Stimulated activated CD8-positive, alpha-beta memory T cell treated with anti-CD3 and anti-CD28 coated beads, Interleukin-7, amount 100 ng/mL, for 1 hour (primary cell): ENCODE measurements at places on chromosomes 13 and 19.

DNA sequence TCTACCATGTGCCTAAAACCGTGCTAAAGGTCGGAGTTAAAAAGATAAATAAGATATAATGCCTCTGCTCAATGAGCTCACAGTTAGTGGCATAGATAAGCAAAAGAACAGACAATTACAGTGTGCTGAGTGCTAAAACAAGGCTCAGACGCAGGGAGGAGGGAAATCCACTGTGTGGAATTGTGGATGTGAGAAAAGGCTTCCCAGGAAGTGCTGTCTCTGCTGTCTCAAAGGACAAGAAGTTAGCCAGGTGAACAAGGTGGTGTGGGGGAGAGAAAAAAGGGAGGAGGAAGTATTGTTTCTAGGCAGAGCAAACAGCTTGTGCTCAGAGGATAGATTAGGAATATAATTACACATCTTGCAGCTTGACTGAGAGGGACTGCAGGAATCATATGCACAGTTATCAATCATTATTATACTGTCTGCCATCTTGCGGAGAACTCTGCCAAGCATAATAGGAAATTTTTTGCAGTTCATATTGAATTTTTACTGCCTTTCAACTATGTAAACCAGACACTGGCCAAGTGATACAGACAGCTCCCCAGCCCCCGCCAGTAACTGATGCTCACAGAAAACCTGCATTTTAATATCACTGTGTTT lies 9.3 kb downstream of the C13orf42 start:
- DNase-seq = no peak

DNA sequence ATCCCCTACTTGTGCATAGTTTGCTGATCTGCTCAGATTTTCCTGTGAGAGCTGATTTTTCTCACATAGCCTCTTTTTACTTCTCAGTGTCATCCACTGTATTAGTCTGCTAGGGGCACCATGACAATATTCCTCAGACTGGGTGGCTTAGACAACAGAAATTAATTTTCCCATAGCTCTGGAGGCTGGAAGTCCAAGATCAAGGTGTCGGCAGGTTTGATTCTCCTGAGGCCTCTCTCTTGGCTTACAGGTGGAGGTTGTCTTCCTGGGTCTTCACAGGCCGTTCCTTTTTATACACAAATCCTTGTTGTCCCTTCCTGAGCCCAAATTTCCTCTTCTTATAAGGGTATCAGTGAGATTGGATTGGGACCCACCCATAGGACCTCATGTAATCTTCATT lies 9.2 kb downstream of the LRCH1 start:
- DNase-seq = no peak

DNA sequence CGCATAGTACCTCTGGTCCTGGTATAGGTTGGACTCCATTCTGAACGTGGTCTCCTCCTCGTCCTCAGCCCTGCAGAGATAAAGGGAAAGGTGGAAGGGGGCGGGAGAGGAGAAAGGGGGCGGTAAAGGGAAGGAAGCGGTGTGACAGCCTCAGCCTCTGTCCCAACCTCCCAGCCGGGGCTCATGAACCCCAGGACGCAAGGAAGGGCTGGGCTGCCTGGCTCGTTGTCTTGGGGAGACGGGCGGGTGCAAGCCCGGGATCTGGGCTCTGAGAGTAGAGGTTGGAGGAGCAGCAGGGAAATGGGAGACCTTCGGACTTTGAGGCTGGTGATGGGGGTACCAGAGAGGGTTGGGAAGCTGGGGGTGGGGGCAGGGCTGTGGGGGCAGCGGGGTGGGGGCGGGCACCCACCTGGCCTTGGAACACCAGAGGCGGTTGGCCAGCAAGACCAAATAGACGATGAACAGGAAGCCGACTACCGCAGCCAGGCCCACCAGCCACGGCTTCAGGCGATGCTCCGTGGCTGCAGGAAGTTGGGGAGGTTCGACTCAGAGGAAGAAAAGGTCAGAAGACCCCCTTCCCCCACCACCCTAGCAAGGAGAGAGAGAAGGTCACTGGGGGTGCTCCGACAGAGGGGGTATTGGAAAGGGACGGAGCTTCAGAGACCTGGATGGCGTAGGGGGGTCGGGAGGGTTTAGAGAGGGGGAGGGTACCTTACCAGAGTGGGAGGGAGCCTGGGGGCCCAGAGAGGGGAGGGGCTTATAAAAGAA lies 1.7 kb downstream of the SMIM24 start:
- DNase-seq = no peak

- DNase-seq = no peak
Observed at GRCh38 chr19:38676023-38676877, 28.8 kb downstream of the ACTN4 start.

DNA sequence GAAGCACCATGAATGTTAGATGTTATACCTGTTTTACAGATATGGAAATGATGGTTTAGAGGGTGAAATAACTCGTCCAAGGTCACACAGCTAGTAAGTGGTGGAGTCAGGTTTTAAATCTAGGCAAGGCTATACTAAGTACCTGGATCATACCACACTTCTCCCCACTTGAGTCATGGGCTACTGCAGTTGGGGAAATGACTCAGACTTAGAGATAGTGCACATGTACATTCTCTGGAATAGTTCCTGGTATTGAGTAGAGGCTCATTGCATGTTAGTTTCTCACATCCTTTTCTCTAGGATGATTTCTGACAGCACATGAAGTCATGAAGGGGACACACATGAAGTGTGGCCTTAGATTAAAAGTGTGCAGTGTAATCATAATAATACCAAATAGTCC lies 76.2 kb upstream of the TNFSF11 start:
- DNase-seq = no peak

DNA sequence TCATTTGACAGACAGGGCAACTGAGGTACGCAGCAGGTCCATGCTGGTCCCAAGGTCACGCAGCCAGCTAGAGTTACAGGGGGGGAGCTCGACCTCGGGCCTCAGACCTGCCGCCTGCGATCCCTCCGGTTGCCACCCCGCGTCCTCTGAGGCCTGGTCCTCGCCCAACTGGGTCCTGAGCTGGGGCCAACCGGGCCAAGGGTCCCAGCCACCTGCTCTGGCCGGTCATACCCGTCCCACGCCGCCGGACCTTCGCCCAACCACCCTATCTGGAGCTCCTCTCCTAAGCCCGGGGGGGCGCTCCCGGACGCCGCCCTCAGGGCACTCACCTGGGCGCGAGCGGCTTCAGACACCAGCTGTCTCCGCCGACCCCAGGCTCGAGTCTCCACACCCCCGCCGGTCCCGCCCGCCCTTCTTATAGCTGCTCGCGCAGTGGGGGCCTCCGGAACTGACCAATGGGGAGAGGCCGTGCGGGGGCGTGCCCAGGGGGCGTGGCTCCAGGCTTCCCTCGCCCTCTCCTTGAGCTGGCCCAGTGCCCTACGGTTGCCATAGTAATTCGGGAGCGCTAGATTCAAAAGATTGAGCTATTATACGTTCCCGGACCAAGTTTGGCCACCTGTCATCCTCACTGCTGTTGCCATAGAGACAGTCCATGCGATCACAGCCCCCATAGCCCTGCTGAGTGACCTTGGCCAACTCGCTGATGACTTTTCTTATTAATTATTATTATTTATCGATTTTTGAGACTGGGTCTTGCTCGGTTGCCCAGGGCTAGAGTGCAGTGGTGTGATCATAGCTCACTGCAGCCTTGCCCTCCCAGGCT lies at the start of gene PLIN5:
Gene PLIN5 (minus strand): TSS at position 389 of the 823 bp plus-strand sequence. CDS start 1,150 bp downstream, outside the sequence.
- no peak for DNase-seq

GRCh38 chr19:1220976-1221903 lies 15.7 kb downstream of the STK11 start:
- DNase-seq = no peak

DNA sequence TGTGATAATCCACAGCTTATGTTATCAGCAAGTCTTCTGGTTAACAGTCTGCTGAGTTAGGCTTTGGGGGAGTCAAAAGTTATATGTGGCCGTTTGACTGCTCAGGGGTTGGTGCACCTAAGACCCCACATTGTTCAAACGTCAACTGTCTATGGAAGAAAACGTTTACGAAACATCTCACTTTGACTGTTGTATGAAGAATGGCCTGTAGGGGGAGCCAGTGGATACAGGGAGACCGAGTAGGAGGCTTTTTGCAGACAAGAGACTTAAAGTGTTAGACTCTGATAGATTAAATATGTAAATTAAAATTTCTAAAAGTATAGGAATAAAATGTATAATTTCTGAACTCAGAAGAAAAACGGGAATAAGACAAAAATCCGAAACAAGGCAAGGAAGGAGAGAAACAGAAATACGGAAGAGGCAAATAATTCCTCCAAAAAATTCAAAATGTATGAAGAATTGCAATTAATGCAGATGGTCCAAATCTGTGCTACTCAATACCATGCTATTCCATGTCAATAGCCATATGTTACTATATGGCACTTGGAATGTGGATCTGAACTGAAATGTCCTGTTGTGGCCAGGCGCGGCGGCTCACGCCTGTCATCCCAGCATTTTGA lies 37.8 kb downstream of the TNFSF14 start:
- peak; percentile 68 for DNase-seq

GRCh38 chr13:27772651-27773425 lies 19.4 kb upstream of the GSX1 start:
- DNase-seq = no peak

DNA sequence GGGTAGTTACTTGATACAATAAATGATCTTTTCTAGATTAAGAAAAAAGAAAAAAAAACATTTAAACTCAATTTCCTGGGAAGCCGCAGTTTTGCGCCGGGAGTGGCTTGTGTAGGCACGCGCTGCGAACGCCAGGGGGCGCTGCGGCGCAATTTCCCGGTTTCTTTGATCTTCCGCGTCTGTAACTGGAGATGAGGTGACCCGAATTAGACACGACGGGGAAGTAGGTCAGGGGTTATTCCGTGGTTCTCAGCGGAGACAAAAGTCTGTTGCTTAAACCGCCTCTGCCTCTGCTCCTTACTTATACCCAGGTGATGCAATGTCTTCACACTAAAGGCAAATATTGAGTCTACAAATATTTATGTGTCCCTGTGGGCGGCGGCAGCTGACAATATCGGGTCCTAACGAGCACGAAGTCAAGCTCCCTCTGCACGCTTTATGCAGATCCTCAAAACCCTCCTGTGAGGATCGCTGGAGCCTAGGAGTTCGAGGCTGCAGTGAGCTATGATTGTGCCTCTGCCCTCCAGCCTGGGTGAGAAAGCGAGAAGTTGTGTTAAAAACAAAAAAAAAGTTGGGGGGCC lies 15.2 kb downstream of the STXBP2 start:
- peak; percentile 69 for DNase-seq

DNA sequence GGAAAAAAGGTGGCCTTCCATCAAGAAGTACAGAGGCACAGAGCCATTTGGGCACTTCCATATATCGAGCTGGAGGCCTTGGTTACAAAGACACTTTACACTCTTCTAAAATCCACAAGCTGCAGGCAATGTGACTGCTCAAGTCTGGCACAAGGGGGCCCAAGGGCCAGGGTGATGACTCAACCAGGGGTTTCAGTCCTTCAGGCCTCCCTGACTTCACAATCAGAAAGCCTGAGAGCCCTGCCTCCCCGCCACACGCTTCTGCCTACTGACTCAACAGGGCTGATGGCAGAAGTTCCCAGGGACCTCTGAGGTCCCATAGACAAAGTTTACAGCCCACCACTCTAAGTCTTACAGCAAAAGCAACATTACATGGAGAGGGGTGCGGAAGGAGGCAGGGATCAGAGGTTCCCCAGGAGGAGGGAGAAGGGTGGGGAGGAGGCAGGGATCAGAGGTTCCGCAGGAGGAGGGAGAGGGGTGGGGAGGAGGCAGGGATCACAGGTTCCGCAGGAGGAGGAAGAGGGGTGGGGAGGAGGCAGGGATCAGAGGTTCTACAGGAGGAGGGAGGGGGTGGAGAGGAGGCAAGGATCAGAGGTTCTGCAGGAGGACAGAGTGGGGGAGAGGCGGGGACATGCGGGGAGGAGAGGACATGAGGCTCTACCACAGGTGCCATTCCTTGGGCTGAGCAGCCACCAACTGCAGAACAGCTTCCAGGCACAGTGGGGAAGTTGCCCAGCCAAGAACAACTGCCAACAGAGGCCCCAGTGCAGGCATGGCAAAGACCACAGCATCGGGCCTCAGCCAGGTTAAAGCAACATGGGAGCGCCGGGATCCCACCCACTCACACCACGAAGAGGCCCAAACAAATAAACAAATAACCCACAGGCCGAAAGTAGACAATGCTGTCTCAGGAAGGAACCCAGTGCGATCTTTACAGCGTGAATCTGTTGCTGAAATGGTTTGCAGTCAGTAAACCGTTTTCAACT lies 52.0 kb downstream of the SLC7A1 start:
- no peak for DNase-seq

DNA sequence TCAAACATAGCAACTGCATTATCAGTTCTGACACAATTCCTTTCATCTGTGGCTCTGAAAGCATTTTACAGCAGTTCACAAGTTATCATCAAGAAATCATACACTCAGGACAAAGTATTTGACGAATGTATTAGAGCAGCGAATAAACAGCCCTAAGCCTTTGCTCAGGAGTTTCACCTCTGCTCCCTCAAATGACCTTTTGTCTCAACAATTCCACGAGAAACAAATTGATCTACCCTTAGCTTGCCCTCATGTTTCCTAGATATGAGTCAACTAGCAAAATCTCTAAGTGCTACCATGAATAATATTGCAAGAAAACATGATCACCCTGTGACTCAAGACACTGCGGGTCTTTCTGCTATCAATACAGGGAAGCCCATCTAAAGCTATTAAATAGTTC lies 396.1 kb downstream of the EFNB2 start:
- no peak for DNase-seq

- no peak for DNase-seq
Observed at GRCh38 chr13:36520111-36520510, 87.8 kb downstream of the CCNA1 start.

- no peak for DNase-seq
Observed at GRCh38 chr13:110125157-110125556, 181.8 kb downstream of the COL4A1 start.

DNA sequence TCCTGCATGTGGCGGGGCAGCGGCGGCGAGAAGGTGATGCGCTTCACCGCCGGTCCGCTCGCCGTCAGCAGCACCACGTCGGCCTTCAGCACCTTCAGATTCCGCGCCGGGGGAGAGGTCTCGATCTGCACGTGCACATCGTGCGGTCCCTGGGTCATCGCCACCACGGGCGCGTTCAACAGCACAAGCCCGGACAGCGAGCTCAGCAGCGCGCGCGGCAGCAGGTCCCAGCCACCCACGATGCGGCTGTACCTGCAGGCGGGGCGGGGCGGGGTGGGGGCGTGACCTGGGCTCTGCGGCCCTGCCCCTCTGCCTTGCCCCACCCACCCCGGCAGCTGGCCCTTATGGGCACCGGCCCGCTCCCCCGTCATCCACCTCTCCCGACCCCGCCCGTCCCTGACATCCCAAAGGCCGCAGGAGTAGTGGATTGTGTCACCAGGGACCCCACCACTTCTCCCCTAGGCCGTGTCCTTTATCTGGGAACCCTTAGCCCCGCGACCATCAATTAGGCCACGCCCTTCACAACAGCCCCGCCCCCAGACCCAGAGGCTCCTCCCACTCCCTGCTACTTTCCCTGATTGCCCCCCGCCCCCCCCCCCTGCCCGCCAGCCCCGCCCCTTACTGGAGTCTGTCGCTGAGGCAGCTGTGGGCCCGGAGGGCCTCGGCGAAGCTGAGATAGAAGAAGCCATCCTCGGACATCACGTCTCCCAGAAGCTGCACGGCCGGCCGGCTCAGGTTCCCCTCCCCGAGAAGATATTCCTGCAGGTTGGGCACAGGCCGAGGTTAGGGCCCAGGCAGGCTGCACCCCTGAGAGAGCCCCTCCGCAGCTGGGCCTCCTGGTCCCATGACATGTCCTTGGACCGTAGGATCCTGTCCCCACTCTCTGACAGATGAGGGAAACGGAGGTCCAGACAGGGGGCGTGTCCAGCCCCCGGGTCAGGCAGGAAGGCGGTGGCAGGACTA lies 6.1 kb downstream of the IL4I1 start:
- peak; percentile 38 for DNase-seq
